ENCODE measurements at places on chromosomes 5 and 9.

DNA sequence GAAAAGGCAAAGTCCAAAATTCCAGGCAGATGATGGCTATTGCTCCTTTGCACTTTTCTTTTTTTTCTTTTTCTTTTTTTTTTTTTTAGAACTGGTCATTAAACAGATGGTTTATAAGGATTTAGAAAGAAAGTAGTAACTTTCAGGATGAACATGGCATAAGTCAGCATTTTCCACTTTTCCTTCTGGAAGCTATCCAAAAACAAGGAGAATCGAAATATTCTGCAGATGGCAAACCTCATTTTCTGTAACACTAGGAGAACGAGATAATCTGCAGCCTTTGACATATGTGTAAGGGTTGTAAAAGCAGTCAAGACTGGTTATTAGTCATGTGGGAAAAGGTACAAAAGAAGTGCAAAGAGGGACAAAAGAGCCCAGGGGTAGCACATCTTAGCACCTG lies 69.1 kb upstream of the PUM3 start:
- DNase-seq: no peak

- DNase-seq: no peak
Observed at GRCh38 chr9:121675969-121676822, 24.8 kb downstream of the DAB2IP start.

- no peak for DNase-seq
Observed at GRCh38 chr5:173139631-173140030, 4.7 kb upstream of the BNIP1 start.

DNA sequence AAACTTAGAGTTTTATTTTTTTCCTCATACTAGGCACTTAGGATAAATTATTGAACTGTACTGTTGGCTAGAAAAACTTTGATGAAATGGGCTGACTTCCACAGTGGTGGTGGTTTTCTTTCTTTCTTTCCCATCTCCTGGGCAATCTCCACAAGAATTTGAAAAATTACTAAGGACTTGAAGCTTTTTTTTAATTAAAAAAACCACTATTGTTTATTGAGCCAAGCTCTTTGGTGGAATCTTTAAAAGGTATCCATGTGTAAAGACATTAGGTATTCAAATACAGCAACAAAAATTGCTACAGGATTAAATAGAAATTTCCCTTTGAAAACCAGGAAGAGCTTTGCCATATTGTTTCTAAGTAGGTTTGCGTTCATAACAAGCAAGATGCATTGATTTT lies 14.1 kb downstream of the MARCHF6 start:
- DNase-seq: no peak

DNA sequence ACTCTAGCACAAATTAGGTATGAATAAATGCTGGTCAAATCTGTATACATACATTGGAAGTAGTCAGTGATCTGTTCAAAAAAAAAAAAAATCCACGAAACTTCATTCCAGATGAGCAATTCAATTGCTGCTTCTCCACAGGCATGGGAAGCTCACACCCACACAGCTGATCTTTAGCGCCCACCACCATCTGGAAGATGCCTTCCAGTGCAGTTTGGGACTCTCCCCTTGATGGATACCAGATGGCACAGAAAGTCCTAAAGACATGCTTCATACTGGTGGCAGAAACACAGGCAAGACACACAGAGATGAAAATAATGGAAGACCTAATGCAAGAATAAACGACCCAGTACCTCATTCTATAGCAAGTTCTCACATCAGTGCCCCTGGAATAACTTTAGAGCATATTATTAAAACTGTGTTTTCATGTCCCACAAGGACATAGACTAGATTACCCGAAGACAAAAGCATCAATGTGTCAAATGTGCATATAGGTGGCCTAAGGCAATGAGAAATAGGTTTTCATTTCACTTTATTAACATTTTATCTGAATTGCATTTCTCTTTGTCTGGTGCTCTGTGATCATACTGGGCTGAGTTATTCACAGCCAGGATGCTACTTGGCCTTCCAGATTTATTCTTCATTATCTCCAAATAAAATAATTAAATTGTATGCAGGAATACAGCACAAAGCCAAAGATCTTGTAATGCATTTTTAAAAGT lies 135.4 kb upstream of the TAS2R1 start:
- no peak for DNase-seq

GRCh38 chr5:119897537-119898370 lies 268.4 kb downstream of the FAM170A start:
- no peak for DNase-seq

DNA sequence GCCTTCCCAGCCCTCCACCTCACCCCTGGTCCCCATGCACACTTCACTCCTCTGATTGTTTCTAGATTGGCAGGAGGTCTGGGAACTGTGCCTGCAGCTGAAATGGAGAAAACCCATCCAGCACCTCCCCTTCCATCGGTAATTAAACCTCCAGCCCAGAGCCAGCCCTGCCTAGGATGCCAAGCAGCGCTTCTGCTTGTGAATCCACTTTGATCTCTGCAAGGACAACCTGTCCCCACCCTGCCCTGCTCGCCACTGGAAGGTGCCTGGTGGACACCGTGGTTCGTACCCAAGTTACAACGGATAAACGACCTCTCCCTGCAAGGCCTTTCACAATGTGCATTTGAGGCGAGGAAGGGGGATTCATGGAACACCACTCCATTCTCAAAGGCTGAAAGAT lies 50.6 kb downstream of the IRX2 start:
- DNase-seq: no peak

DNA sequence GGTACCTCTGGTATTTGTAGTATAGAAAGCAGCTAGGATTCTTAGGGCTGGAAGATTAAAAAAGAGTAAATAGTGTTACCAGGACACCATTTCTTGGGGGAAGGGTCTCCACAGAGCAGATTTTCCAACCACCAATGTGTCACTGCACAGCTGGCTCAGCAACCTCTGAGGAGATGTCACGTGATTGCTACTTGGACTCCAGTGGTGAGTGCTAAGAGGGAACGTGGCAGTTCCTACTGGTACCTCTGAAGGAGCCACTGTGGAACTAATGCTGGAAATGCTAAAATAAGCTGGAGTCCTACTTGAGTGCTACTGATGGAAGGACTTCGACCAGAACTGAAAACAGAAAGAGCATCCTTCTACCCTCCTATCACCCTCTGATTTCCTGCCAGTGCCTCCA lies 36.1 kb upstream of the SPDL1 start:
- DNase-seq: no peak
